ENCODE measurements at places on chromosomes 16 and 17. TPM values are rescaled to one million over a fixed set of nuclear protein-coding genes. Genes with fewer than 3 reads are reported as not detected.

DNA sequence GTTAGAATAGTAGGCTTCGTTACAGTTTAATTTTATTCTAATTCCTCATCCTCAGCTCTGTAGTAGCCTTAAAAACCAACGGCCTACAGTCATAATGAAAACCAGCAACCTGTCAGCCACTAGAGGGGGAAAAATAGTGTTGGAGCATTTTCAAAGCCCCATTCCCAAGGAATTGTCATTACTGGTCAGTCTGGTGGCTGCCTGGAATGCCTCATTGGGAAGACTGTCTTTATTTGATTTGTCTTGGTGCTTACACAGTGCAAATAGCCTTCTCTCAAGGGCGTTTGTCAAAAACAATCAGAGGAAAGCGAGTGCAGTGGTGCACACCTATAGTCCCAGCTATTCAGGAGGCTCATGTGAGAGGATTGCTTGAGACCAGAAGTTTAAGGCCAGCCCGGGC, 4.7 kb downstream of the LPCAT2 start:
- no peaks in the 10 kb centered on the region for H3K4me1 ChIP-seq
- DNase-seq: no peak
- no peaks in the 10 kb centered on the region for H3K36me3 ChIP-seq
- H3K27me3 ChIP-seq: no peaks in the 10 kb centered on the region

DNA sequence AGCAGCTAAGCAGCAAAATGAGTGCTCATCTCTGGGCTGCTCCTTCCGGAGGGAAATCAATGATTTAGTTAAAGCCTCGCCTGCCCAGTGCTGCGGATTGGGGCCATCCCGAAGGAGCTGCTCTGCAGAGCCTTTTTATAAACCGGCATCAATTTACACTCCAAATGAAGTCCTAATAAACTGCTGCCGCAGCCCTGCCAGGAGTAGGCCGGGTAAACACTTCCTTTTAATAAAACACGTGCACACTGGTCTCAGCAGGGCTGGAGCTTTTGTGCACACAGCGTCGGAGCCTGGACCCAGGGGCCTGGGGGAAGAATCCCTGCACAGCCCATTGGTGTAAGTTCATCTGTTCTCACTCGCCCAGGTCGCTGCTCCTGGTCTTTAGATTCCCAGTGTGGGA, 79.6 kb upstream of the HS3ST2 start:
- DNase-seq: no peak
- H3K36me3 ChIP-seq: no peaks in the 10 kb centered on the region
- no peak overlapping the region for H3K27ac ChIP-seq

GRCh38 chr17:45929344-45929743, 35.0 kb downstream of the MAPT start:
- H3K4me3 ChIP-seq: no peak overlapping the region
- H3K27ac ChIP-seq: no peak overlapping the region
- H3K36me3 ChIP-seq: no peaks in the 10 kb centered on the region
- DNase-seq: no peak

KRT36 gene
- total RNA-seq: not detected

GRCh38 chr17:47969930-47970724, 786 bp upstream of the CDK5RAP3 start:
- H3K27me3 ChIP-seq: no peaks in the 10 kb centered on the region
- no peak for DNase-seq

GRCh38 chr16:2825049-2825742, 4.9 kb upstream of the ZG16B start:
- no peak overlapping the region for H3K27ac ChIP-seq
- no peaks in the 10 kb centered on the region for H3K4me1 ChIP-seq
- H3K27me3 ChIP-seq: no peaks in the 10 kb centered on the region
- no peak for DNase-seq
- no peaks in the 10 kb centered on the region for H3K36me3 ChIP-seq
- H3K4me3 ChIP-seq: no peak overlapping the region

NPIPB8 gene
- 0.27 TPM for total RNA-seq

MYH1 gene
- total RNA-seq: not detected

HCRT gene
- total RNA-seq: not detected

SCN4A gene
- 2.4 TPM for total RNA-seq

DNA sequence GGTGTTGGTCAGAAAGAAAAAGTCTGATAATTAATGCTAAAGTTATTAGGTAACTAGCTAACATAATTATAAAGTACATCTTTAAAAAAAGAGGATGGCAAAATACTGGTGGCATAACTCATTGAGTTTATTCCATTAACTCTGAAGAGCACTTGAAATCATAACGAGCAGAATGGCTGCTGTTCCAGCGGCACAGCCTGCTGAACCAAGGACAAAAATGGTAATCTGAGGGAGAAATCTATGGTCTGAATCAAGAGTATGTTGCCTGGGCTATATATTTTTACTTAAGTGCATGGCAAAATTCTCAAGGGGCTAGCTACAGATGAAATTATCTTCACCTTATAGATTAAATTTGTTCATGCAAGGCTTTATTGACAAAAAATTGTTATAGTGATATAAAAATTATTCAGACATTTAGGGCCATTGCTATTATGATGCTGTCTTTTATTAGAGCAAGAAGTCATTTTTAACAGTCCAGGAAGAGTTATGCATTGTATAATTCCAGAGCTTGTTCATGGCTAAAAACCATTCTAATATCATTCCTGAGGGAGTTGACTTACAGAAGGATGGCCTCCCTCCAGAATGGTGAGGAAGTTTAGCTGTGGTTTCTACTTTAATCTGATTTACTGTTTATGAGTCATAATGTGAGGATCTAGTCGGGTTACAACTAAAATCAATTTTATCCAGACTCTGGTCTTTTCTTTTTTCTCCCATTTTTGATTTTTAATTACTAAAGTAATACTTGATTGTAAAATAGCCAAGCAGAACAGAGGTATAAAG, 41.4 kb upstream of the ANKFN1 start:
- no peaks in the 10 kb centered on the region for H3K27me3 ChIP-seq
- no peak for DNase-seq
- no peaks in the 10 kb centered on the region for H3K36me3 ChIP-seq
- no peak overlapping the region for H3K4me3 ChIP-seq
- no peaks in the 10 kb centered on the region for H3K4me1 ChIP-seq

DNA sequence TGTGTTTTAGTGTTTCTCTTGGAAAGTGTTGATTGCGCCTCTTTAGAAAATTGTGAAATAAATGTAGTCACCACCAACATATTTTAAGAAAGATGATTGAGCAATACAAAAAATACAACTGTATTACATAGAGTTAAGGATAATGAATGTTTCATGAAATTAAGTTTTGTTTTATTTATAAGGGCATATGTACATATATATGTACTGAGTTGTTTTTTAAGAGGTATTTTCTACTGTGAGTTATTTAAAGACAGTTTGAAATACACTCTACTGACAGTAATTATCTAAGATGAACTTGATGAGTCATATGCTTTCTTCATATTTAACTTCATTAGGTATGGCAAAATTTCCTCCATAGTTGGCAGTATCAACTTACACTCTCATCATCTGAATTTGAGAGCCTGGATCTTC, 411.7 kb downstream of the HS3ST3B1 start:
- H3K36me3 ChIP-seq: no peaks in the 10 kb centered on the region
- no peaks in the 10 kb centered on the region for H3K27me3 ChIP-seq
- H3K4me1 ChIP-seq: no peaks in the 10 kb centered on the region
- H3K27ac ChIP-seq: no peak overlapping the region
- no peak overlapping the region for H3K4me3 ChIP-seq

DNA sequence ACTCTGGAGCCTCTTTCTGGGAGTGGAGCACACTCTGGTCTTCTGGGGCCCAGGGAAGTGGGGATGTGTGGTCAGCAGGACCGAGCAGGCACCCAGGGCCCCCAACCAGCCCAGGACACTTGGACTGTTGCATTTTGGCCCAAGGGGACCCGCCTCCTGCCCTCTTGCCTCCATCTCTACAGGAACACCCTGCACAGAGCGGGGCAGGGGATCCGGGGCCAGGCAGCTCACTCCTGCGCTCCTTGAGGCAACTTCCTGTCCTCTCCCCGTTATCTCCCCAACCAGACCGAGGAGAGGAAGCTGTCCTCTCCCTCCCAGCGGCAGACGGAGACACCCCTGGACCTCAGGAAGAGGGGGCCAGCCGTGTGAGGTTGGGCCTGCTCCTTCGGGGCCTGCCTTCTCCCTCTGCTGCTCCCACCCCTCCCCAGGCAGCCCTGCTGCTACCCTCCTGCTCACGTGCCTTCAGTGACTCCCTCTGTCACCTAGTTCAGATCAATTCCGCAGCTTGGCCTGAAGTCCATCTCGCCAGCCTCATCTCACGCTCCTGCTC, 10.0 kb upstream of the ATP2A3 start:
- H3K27me3 ChIP-seq: no peaks in the 10 kb centered on the region
- DNase-seq: no peak
- H3K4me3 ChIP-seq: no peak overlapping the region
- H3K36me3 ChIP-seq: no peaks in the 10 kb centered on the region
- H3K27ac ChIP-seq: no peak overlapping the region
- peaks cover 22% of the 10 kb centered on the region for H3K4me1 ChIP-seq

KIAA0513 gene
- total RNA-seq: 6.2 TPM

GRCh38 chr17:34220752-34221395, 34.2 kb upstream of the CCL2 start:
- H3K36me3 ChIP-seq: no peaks in the 10 kb centered on the region
- no peak for DNase-seq
- H3K27me3 ChIP-seq: no peaks in the 10 kb centered on the region
- H3K4me3 ChIP-seq: no peak overlapping the region
- H3K4me1 ChIP-seq: peaks cover 3% of the 10 kb centered on the region

NSRP1 gene
- total RNA-seq: 21.3 TPM
